Left lobe of liver (tissue), 2 donors: ENCODE measurements at places on chromosomes 3 and 15.

DNA sequence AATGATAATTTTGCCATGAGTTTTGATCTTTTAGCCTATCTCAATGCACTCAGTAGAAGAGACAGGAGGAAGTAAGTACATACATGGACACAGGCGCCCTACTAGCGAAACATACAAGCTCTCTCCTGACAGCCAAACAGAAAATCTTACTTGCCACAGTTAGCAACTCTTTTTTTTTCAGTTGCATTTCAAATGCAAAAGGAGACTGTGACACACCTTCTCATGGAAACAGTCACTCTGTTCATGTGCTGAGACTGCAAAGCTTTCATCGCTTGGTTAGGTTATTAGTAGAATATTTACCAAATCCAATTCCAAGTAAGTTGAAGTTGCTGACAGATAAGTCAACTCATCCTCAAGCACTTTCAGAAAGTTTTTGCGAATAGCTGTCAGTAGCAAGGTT lies 223.3 kb downstream of the FOXP1 start:
- DNase-seq = no peak

DNA sequence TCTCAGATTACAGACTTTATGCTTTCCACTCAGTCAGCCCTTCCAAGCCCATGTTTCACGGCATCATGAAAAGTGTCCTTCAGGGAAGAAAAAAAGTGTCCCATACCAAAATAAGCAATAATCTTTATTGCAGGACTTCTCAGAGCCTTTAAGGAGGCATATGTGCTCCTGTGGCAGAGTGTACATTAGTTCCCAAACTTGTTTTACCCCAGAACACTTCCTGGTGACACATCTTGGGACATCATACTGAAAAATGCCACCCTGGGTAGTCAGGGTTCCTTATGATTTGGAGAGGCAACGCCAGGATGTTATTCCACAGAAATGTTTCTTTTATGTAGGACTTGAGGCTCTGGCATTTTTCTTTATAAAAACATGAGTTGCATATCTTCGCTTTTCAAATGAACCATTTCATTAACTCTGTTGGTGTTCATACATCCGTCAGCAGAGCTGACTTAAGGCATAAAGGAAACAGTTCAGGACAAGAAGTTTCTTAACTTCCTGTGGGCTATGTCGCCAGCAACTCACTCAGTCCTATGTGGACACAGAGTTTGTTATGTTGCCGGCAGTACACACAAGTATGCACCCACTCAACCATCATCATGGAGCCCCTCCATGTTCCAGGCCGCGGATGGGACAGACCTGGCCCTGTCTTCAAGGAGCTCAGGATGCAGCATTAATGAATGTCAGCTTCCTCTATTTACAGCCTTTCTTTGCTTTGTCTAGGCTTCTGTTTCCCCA lies 63.8 kb downstream of the CASR start:
- DNase-seq = no peak

GRCh38 chr15:55106155-55106554 lies 90.6 kb downstream of the RSL24D1 start:
- DNase-seq = no peak

GRCh38 chr3:62159709-62160092 lies 213.6 kb downstream of the FEZF2 start:
- DNase-seq = no peak

- DNase-seq = no peak
These were observed 42.0 kb upstream of the CFAP161 start for GRCh38 chr15:81091889-81092558.

DNA sequence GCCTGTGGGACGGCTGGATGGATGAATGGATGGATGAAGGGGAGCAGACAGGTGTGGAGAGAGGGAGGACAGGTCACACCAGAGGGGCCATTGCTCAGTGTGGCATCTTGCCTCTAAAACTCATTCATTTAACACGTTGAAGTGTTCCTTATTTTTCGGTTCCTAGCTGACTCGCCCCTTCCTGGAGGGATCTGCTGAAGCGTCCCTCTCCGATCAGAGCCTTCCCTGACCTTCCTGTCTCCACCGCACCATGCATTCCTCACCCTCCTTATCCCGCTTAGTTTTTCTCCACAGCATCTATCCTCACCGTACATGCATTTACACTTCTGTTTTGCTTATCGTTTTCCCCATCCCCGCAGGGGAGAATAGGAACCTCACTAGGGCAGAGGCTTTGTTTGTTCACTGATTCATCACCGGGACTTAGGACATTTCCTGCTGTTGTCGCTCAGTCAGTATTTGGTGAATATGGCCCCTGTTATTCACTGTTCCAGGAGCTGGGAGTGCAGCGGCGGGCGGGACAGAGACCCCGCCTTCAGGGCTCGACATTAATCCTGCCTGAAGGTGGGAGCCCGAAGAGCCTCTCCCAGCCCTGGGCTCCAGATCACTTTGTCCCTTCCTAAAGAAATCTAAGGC lies 32.0 kb downstream of the FOXL2 start:
- no peak for DNase-seq

DNA sequence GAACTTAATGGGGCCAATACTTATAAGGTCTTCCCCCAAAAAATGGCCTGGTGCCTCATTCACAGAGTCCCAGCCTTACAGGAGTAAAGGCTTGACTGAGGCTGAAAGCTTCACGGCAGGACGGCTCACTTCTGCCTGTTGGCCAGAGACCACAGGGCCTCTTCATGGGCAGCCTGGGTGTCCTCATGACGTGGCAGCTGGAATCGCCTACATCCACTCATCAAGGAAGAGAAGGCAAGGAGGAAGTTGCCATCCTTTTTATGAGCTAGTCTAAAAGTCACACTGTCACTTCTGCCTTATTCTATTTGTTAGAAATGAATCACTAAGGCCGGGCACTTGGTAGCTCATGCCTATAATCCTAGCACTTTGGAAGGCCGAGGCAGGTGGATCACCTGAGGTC lies 89.3 kb upstream of the DGKG start:
- DNase-seq = no peak

- DNase-seq = no peak
These were observed 1.9 kb downstream of the TIMMDC1 start for GRCh38 chr3:119500265-119500664.

DNA sequence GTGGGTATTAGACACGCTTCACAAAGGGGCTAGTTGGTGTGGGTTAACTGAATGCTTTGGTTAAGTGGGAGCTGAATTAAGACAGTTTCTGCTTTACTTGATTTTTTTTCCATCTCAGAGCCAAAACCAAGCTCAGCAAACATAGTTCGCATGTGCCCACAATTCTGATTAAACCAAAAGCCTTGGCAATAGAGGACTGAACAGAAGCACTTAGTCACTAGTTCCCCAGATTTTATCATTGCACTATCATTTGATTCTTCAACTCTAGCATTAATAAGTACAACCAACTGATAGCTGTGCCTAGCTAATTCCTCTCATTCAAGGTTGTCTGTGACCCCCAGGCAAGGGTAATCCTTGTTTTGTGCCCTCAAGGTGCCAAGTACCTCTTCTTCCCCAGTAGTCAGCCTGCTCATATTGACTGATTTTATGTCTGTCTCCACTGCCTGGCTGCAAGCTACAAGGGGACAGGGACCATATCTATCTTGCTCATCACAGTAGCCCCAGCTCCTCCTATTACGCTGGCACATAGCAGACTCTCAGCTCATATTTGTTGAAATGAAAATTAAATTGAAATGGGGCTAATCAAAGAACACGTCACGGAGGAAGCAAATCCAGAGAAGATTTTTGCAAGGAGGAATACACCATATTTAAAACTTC lies 9.9 kb upstream of the ARHGEF3 start:
- DNase-seq = no peak

DNA sequence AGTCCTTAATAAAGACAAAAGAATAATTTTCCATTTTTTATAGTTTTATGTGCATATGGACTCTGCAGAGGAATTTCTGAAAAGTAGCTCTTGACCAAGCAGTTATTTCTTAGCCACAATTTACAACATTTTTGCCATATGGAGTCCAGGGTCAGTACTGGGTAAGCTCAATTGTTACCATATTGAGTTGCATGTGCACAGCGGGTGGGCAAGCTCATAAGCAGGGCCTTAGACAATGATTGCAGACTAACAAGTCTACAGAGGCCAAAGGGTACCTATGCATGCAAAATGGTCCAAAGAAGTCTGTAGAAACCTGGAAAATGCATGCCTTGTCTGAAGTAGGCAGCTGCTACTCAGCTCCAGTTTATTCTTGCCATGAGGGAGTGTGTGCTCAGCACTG lies 19.0 kb upstream of the ARHGEF26 start:
- DNase-seq = no peak

GRCh38 chr3:107218864-107219269 lies 158.4 kb upstream of the CCDC54 start:
- no peak for DNase-seq

- no peak for DNase-seq
These were observed 47.4 kb upstream of the HACD2 start for GRCh38 chr3:123632161-123632655.

GRCh38 chr15:71526060-71526820 lies 284.1 kb upstream of the NR2E3 start:
- DNase-seq = no peak

DNA sequence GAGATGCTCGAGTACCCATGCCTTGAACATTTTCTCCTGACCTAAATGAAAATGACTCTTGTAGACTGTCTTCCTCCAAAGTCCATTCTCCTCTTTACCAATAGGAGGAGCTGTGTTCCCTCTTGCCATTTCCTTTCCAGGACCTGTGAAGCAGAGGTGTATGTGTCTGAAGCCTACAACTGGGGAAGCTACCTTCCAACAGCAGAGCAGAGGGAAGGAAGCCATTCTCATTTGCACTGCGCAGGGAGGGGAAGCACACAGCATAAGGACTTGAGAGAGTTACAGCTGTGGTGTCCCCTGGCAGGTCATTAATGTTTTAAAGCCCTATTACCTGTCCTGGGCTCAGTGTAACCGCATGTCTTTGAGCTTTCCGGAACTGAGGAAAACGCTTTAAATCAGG lies 38.7 kb downstream of the HSPBAP1 start:
- DNase-seq = no peak

- no peak for DNase-seq
These were observed 243.0 kb downstream of the KBTBD8 start for GRCh38 chr3:67241084-67241483.

- DNase-seq = no peak
These were observed 155.1 kb downstream of the IGF1R start for GRCh38 chr15:98803228-98804056.

GRCh38 chr15:94700211-94700610 lies 468.9 kb downstream of the MCTP2 start:
- DNase-seq = no peak

- no peak for DNase-seq
These were observed 42.0 kb downstream of the MYO1E start for GRCh38 chr15:59330649-59331048.

DNA sequence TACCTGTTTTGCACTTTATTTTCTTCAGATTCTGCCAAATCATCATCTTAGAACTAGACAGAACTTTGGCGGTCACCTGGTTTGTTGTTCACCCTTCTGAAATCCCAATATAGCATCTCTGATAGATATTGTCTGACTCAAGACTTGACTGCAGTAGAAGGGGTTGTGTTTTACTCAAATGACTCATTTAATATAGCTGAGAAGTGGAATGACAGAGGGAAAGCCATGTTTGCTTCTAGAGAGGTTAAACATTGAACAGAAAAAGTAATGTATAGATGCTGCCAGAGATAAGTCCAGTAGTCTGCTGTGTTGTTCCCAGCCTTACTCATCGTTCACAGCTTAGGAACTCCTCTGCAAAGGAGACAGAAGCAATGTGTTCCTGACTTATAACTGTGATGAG lies 402.0 kb downstream of the AGBL1 start:
- no peak for DNase-seq

DNA sequence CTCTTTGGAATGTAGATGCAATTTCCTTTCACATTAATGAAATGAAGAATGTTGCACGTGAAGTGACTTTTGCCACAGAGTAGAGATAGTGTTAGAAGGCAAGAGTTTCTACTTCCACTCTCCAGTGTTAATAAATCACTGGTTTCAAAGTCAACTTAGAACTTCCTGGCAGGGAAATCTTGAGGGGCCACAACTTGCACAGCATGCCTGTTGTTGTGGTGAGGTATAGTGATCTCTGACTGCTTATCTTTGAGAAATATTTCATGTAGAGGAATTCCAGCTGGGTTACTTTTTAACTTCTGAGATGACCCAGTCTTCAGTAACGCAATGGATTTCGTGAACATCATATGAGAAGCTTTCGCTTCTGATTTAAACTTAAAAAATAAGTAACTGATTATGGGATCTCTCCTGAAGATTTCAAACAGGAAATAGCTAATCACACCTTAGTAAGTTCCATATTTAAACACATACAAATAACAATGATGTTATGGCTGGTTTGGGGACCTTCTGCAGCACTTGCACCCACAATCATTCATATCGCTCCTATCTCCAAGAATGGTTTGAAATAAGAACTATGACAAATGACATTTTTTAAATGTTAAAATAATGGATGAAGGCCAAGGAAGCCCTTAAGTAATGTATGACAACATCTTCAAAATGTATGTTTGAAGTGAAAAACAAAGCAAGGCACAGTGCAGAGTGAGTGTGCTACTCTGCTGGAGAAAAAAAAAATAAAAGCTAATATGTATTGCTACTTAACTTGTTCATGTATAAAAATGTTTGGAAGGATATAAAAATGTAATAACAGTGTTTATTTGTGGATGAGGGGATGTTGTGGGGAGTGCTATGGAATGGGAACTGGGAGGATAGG lies 726.5 kb upstream of the NECTIN3 start:
- DNase-seq = no peak

GRCh38 chr3:105950881-105951600 lies 82.2 kb upstream of the CBLB start:
- DNase-seq = no peak

GRCh38 chr15:67992834-67993233 lies 61.3 kb upstream of the PIAS1 start:
- DNase-seq = no peak

- DNase-seq = no peak
These were observed 171.9 kb downstream of the CACNA2D3 start for GRCh38 chr3:54294214-54294613.

DNA sequence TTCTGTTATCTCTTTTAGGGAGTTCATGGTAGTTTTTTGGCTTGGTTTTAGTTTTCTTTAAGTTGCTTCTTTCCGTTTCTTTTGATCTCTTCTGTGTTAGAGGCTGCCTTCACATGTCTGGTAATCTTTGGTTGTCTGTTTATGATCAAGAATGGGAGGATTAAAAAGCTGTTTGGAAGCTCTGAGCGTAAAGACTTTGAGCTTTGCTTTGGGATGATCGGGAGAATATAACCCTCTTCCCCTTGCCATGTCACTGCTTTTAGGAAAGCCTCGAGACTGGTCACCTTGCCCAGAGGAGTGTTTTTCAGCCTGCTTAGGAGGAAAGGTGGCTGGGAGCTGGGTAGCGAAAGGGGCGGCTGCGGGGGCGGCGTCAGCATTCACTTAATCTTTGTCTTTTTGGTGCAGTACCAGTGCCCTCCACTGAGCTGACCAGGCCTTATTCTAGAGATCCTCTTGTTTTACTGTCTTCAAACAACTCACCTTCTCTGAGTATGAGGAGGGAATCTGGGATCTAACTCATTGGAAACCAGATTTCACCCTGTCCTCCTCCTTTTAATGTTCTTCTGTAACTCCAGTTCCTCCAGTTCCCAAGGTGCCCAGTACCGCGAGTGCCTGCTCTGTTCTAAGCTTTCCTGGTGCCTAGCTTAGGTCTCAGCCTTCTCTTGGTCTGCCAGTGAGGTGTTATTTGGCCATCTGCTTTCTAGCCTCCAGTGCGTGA lies 15.5 kb downstream of the TATDN2 start:
- no peak for DNase-seq

GRCh38 chr3:130515755-130516154 lies 1.2 kb upstream of the COL6A6 start:
- no peak for DNase-seq
